ENCODE measurements at places on chromosomes 7 and 10.

DNA sequence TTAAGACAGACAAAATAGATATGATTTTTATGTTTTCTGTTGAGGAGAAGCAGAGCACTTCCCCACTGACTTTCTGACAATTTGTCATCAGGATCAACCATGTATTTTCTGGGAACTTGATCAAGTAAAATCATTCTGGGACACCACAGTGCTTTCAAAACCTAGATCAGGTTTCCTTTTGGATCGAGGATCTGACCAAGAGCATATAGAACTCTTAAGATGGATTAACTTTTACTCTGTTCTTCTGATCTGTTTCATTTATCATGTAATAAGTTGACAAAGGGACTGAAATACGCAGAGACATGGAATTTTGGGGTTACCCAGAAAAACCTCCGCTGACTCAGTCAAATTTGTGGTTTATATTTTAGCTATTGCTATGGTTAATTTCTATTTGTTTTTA is 136.0 kb upstream of the WNT16 start:
- DNase-seq = no peak

- no peak for DNase-seq
Measured at GRCh38 chr10:31630861-31631567, 297.6 kb downstream of the ARHGAP12 start.

DNA sequence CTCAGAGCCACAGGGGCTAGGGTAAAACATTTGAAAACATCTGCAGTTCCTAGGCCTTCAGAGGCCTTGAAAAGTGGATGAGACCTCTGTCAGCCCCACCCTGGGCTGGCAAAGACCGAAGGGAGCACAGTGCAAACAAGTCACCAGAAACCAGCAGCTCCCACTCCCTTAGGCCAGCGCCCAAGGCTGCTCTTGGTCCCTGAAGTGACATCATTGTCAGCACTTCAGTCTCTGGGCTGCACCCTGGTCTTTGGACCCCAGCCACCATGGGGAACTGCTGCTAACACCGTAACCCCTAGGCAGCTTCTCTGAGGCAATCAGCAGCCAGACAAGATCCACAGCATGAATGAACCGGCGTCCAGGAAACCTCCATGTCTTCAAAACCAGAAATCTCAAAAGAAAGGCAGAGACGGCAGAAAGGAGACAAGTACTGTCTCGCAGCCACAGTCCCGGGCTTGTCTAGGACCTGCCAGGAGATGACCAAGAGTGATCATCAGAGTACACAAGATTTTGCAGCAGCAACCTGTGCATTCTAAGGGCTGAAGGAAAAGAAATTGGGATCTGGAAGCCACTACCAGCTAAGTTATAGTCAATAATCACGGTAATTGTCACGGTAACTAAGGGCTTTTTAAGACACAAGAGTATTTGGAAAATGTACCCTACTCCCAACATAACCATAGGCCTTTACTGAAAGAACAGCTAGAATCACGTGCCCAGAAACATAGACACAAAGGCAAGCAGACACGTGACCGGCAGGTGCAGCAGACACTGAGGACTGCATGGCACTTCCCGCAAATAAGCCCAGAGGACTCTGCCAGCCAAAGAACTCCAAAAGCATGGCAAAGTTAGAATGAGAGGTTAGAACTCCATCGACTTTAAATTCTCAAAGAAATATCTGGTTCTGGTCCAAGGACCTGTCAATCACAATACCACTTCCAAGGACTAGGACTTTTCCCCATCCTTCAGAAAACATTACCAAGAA is 23.3 kb downstream of the CPXM2 start:
- DNase-seq = no peak

DNA sequence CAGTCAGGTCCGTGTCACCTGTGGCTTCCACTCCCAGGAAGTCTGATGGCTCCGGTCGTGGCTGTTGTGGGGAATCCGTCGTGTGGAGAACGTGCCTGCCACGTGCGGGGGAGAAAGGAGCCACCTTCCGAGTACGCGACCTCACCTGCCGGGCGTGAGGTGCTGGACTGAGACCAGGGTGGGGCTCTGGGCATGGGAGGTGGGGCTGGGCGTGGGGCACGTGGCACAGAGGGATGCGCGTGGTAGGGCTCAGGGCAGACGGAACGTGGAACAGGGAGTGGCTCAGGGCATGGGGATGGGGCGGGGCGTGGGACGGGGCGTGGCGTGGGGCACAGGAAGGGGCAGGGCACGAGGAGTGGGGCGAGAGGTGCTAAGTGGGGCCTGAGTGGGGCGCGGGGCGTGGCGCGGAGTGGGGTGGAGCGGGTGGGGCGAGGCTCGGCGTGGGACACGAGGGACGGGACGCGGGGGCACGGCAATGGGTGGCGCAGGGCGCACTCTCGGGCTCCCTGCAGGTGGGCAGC is 64.8 kb downstream of the C10orf143 start:
- no peak for DNase-seq

DNA sequence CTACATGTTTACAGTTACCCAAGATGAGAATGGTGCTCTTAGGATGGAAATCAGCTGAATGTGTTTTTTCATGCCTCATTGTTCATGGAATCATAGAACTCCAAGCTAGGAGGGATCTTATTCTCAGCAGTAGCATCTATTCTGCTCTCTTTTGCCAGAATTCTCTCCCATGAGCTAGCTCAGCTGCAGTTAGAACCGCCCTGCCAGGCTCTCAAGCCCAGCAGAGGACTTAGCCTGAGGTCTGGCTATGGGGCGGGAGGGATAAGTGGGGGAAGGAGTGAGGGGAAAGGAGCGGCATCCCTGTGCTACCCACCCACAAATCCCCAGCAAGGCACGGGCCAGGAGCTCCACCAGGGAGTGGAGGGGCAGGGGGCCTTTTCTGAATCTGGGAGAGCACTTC is 120.7 kb upstream of the PLXNA4 start:
- no peak for DNase-seq

DNA sequence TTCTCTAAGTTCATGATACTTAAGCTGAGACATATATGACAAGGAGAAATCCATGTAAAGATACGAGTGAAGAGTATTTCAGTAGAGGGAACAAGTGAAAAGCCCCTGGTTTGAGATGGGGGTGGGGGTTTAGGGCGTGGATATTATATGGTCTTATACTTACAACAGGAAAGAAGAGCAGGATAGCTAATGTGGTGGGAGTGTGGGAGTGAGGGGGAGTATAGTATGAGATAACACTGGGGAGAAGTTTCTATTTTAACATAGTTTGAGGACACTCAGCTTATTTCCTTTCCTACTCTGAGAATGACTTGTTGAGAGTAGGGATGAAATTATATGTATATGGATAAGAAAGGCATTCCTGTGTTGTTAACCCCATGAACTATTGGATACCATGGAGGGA is 36.5 kb downstream of the MCU start:
- DNase-seq = no peak

GRCh38 chr10:101091546-101092290 is 29.9 kb downstream of the KAZALD1 start:
- peak; percentile 45 for DNase-seq

DNA sequence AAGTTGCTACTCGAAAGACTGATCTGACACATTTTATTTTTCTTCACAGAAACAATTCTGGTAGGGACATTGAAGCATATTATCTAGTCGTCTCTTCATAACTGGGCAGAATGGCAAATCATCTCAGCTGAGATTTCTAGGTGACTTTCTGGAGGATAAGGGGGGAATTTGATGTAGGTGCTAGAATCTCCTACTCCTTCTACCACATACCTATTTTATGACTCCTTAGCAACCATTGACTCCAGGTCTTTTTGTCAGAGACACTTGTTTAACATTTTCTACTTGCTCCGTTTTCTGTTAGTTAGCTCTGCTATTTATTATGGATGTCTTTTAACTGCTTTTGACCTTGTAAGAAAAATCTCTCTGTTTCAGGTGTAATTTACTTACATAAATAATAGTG is 380.9 kb upstream of the SEMA3C start:
- DNase-seq = no peak

- no peak for DNase-seq
Measured at GRCh38 chr10:21150166-21150565, 253.1 kb upstream of the NEBL start.

- no peak for DNase-seq
Measured at GRCh38 chr10:104328646-104328895, 9.7 kb downstream of the ITPRIP start.

DNA sequence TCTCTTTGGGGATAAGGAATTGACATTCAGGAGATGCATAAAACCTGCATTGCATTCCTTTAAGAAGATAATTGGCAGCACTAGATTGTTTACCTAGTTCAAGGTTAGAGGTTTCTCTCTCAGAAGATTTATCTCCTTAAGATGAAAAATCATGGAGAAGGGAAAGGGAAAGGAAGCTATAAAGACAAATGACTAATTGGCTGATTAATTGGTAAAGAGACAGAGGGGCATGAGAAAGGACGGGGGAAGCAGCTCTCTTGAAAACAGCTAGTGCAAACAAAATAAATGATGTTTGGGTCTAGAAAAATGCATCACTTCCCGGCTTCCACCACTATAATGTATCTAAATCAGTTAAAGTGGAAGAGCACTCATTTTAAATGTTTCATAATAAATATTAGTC is 941.2 kb downstream of the XPNPEP1 start:
- DNase-seq = no peak

DNA sequence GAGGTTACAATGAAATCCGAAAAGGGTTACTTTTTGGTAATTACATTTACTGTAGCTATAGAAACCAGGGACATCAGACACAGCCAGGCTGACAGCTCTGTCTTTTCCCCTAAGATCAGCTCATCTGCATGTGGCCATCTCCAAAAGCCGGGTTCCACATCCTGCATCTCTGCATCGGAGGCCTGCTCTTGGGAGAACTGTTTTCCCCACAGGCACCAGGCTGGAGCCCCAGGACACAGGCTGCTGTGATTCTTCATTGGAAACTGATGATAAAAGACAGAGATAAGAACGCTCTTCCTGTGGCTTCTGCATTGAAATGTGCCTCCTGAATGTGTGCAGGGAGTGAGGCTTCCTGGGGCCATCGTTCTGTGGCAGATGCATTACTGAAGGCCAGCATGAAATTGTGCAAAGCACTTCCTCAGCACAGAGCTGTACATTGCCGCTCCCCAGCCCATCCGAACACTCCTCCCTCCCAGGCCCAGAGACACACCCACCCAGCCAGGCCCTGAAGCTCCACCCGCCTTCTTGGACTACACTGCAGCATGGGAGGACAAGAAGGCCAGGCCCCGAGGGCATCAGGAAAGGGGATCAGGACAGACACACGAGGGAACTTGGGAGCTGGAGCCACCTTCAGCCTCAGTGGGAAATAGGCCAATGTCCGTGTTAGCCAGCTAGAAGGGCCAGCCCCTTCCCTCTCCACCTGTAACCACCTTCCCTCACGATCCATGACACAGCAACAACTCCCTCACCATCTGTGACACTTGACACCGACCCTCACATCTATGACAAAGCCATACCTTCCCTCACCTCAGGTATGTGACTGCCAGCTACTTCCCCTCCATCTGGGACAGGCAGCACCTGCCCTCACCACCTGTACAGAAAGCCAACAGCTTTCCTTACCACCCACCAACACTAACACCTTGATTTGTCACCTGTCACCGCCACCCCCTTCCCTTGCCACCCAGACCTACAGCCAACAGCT is 113.2 kb downstream of the GRID1 start:
- DNase-seq = no peak

DNA sequence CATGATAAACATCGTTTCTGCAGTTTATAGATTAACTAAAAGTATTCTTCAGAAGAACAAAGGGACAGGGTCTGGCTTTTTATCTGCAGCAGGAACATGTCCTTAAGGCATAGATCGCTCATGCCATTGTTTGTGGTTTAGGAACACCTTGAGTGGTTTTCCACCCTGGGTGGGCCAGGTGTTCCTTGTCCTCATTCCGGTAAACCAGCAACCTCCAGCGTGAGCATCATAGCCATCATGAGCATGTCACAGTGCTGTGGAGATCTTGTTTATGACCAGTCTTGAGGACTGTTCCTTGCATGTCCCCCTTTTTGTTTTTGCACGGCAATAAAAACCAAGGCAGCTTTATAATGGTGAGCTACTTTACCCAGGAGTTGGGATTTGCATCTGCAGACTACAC is 33.9 kb downstream of the STOX1 start:
- DNase-seq = no peak

GRCh38 chr7:40922316-40922670 is 780.6 kb downstream of the INHBA start:
- DNase-seq = peak; percentile 45

DNA sequence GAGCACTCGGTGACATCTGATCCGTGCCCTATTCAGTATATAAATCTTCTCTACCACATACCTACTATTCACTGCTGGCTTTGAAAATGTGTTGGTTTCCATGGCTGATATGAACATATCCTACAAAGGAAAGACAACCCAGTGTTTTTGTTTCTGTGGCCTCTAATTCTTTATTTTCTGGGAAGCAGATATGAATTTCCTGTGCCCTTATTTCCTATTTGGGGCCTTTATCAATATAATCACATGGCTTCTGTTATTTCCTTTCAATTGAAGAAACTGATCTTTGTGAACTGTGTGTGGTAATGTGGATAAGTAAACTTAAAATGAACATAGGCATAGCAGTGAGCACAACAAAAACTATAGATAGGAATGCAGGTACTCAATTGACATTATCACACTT is 10.6 kb downstream of the CCNJ start:
- no peak for DNase-seq

- DNase-seq = no peak
Measured at GRCh38 chr7:49773936-49774458, 559 bp downstream of the VWC2 start.
